ENCODE measurements at places on chromosomes 13 and 19. TPM values are rescaled to one million over a fixed set of nuclear protein-coding genes. Genes with fewer than 3 reads are reported as not detected.

ATP4A gene
- total RNA-seq = not detected

SIGLEC11 gene
- total RNA-seq = not detected

MTUS2 gene
- 0.26 TPM for total RNA-seq

OVOL3 gene
- not detected for total RNA-seq

CD70 gene
- not detected for total RNA-seq

SMIM24 gene
- 2.1 TPM for total RNA-seq

C19orf81 gene
- total RNA-seq = not detected

NLRP4 gene
- not detected for total RNA-seq

ZNF699 gene
- 13.6 TPM for total RNA-seq

LIG4 gene
- 6.0 TPM for total RNA-seq

SLC25A30 gene
- total RNA-seq = 9.9 TPM

PTBP1 gene
- total RNA-seq = 182 TPM

ZNF444 gene
- 12.9 TPM for total RNA-seq

SIN3B gene
- 32.1 TPM for total RNA-seq

CATSPERD gene
- not detected for total RNA-seq

FOSB gene
- 418 TPM for total RNA-seq

RFX2 gene
- 40.8 TPM for total RNA-seq

STOML3 gene
- not detected for total RNA-seq

ZNF667 gene
- total RNA-seq = 6.3 TPM

ZNF43 gene
- 21.7 TPM for total RNA-seq

ZNF333 gene
- total RNA-seq = 13.8 TPM

PLK5 gene
- total RNA-seq = 1.2 TPM

ZNF836 gene
- total RNA-seq = 15.5 TPM

ZNF577 gene
- total RNA-seq = 47.5 TPM

CEACAM4 gene
- total RNA-seq = not detected

PCDH9 gene
- 0.68 TPM for total RNA-seq

GPC6 gene
- total RNA-seq = 2.7 TPM

SLAIN1 gene
- total RNA-seq = 5.5 TPM

PDE4A gene
- total RNA-seq = 7.9 TPM

LILRB5 gene
- 3.4 TPM for total RNA-seq

ZNF626 gene
- total RNA-seq = 16.7 TPM

OCEL1 gene
- 2.7 TPM for total RNA-seq

IGFLR1 gene
- total RNA-seq = 3.3 TPM

METTL21C gene
- not detected for total RNA-seq

TCF3 gene
- total RNA-seq = 57.2 TPM

CCDC8 gene
- 4.6 TPM for total RNA-seq

PRRG2 gene
- 13.8 TPM for total RNA-seq

UHRF1 gene
- total RNA-seq = 3.7 TPM

ZNF829 gene
- total RNA-seq = 3.2 TPM

CBARP gene
- total RNA-seq = 2.9 TPM

CASP14 gene
- total RNA-seq = 363 TPM

TRIP10 gene
- total RNA-seq = 80.7 TPM

APOE gene
- 418 TPM for total RNA-seq

CCNE1 gene
- 11.0 TPM for total RNA-seq

NLRP11 gene
- total RNA-seq = not detected

GIPC3 gene
- 0.34 TPM for total RNA-seq

ZNF266 gene
- 101 TPM for total RNA-seq

ACP7 gene
- 18.1 TPM for total RNA-seq

ETV2 gene
- 1.5 TPM for total RNA-seq

ELAVL3 gene
- not detected for total RNA-seq

SHISA7 gene
- not detected for total RNA-seq

ZNF320 gene
- 15.9 TPM for total RNA-seq

FCER2 gene
- total RNA-seq = not detected

IGFL3 gene
- total RNA-seq = 15.9 TPM

ZNF480 gene
- 11.4 TPM for total RNA-seq

KLHL26 gene
- 26.5 TPM for total RNA-seq

RFPL4AL1 gene
- not detected for total RNA-seq

TUBB4A gene
- 2.1 TPM for total RNA-seq

All from suprapubic skin (tissue), 4 donors.